Mucosa of descending colon (tissue), 3 donors: ENCODE measurements at places on chromosomes 6 and 20. TPM values are rescaled to one million over a fixed set of nuclear protein-coding genes. Genes with fewer than 3 reads are reported as not detected.

GRCh38 chr20:59184880-59185447 is 21.3 kb downstream of the ZNF831 start:
- DNase-seq = no peak

GRCh38 chr20:51959066-51959542 is 156.8 kb upstream of the SALL4 start:
- no peak for DNase-seq

- no peak for DNase-seq
Observed at GRCh38 chr6:77183447-77183846, 279.8 kb downstream of the HTR1B start.

DNA sequence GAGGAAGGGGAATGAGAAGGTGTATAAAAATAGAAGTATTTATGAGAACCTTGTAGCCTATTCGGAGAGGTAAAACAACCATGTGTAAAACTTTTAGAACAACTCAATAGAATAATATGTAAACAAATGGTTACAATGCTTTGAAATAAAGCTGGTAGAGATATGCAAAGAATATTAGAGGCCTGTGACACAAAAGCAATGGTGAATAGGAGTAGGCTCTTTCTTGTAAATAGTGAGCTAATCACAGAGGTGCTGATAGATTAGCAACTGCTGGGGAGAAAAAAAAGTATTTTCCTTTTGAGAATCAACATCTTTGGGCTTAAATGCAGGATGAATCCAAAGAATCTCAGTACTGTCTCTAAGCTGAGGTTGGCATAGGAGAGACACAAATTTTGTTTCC is 7.0 kb downstream of the TMEM200A start:
- DNase-seq = no peak

- peak; percentile 58 for DNase-seq
Observed at GRCh38 chr6:11232770-11233626, 530 bp upstream of the NEDD9 start.

GRCh38 chr20:35369804-35370203 is 42.0 kb downstream of the UQCC1 start:
- no peak for DNase-seq

DNA sequence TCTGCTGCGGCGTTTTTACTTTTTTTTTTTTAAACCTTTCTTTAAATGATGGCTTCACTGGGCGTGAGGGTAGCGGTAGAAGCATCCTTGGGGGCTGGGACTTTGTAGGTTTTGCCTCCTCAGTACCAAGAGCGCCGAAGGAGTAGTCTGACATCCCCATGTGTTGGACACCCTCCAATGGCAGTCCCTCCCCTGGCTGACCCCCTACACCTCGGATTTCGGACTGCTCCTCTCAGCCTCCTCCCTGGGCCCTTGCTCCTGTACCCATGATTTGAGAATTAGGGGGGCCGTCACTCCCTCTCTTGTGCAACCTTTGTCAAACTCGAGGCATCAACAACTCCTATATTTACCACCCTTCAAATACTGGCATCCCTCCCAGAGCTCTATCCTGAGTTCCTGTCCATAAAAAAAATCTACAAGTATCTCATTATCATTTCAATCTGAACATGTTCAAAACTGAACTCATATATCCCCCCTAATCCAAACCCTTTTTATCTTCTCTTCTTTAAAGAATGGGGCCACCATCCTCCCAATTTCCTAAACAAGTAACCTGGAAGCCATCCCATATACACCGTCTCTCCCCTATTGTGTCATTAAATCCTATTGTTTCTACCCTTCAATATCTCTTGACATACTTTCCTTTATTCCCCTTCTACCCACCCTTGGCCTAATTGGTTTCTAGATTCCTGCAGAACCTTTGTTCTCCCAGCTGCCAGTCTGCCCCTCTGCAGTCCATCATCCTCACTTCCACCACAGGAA is 1.2 kb upstream of the ARFGEF3 start:
- no peak for DNase-seq

- no peak for DNase-seq
Observed at GRCh38 chr6:14326774-14327173, 209.2 kb downstream of the CD83 start.

- DNase-seq = no peak
Observed at GRCh38 chr6:98639089-98639635, 195.2 kb upstream of the POU3F2 start.

Gene CALHM6
- total RNA-seq = not detected

Gene AGER
- total RNA-seq = 6.3 TPM

Gene ADGRB3
- 0.43 TPM for total RNA-seq

Gene ZFAND3
- total RNA-seq = 82.2 TPM

Gene SRF
- total RNA-seq = 87.1 TPM
